ENCODE measurements at places on chromosomes 1 and 21.
A peak's percentile ranks its signal among the peaks of the same experiment; 100 is the strongest.

- peak; percentile 77 for DNase-seq
Measured at GRCh38 chr1:23838401-23838866, 13.2 kb upstream of the HMGCL start.

GRCh38 chr1:175005085-175005783, 5.5 kb downstream of the CACYBP start:
- DNase-seq, result no peak

DNA sequence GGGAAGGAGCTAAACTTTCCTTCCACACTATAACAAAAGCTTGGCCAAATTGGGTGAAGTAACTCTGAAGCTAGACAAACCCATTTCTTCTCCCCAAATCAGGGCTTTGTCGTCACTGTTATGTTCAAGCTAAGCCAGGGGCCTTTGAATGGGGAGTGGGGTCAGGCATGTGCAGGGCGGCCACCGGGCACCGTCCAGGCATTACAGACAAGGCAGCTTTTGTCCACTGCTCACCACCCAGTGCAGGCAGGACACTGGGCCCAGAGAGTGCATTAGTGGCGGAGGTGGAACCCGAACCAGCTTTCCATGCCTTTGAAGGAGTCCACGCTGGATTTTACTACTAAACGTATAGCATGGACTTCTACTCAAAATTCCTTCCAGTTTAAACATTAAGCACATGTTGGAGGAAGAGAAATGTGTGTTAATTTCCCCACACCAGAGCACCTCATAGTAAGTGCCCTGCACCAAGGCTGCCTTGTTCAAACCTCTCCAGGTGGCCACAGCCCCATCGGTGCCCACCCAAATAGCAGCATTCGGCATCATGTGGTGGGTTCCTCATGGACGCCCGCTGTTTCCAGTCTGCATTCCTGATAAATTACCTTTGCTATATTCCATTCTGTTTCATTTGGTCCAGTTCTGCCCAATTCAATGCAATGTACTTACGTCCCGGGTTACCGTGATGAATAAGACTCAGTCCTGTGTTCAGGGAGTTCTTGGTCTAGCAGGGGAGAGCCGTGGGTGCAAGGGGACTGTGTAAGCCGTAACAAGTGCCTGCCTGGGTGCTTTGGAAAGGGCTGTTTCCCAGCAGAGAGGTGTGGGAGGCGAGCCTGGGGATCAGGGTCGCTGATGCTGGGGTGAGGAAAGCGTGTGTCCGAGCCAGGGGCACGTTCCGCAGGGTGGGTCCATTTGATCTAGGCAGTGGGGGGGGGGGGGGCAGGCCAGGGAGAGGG, 1.6 kb downstream of the UBASH3A start:
- no peak for DNase-seq

DNA sequence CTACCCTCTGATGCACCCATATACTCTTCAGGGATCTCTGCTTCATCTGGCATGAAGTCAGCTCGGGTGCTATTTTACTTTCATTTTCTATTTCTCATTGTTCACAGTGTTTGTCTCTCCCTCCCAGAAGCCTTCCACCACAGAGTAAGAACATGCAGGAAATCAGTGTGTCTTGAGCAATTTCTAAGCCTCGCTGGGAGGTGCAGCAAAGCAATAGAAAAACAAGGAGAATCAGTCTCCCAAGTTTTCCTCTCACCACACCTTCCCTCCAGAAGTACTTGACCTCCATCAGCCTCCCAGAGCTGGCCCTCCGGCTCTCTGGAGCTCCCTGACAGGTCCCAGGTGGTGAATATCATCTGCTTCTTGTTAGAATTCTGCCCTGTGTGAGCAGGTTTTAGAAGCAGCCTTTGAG, 594.7 kb upstream of the CAMK1G start:
- peak; percentile 37 for DNase-seq

GRCh38 chr1:98294127-98294526, 367.4 kb upstream of the SNX7 start:
- no peak for DNase-seq

GRCh38 chr1:74399249-74399648, 113.2 kb downstream of the LRRC53 start:
- DNase-seq, result no peak

DNA sequence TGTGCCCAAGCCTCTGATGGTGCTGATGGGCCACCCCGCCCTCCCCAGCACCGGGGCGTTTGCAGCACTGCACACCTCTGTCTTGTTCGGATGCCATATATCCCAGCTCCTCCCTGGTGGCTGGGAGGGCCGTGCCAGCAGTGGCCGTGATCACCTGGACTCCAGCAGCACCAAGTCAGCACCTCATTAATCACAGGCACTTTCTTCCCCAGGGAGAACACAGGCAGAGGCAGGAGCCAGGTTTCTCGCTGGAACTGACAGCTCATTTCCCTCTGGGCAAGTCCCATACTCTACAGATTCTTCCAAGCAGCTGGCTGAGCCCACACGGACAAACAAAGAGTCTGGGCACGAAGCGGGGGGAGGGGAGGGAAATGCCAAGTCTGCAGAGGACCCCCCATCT, 141.7 kb upstream of the EDN2 start:
- no peak for DNase-seq

DNA sequence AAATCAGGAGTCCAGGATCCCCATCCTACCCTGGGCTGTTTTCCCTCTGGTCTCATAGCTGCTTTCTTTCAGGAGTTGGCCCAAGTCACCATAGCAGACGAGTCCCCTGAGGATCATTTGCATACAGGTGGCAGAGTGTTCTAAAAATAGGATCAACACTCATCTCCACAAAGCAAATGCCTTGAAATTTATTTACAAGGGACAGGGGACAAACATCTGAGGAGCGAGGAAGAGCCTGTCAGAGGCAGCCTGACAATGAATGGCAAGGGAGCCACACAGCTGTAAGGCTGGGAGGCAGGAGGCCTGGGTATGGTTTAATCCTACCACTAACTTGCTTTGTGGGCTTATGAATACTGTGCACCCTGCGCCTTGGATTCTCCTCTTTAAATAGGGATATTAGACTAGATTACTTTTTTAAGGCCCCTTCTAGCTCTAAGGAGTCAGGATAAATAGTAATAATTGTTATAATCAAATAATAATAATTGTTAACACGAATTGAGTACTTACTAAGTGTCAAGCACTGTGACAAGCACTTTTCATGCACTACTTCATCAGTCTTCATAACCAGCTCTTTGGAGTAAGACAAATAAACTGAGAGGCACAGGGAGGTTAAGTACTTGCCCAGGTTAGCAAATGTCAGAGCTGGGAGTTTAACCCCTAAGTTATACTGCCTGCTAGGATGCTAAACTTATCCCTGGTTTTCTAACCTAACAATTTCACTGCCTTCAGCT, 34.5 kb downstream of the RAB3B start:
- DNase-seq, result no peak
